ENCODE measurements at places on chromosomes 16 and 17.

GRCh38 chr17:49445591-49445990, 30.9 kb upstream of the PHB1 start:
- no peak for DNase-seq

DNA sequence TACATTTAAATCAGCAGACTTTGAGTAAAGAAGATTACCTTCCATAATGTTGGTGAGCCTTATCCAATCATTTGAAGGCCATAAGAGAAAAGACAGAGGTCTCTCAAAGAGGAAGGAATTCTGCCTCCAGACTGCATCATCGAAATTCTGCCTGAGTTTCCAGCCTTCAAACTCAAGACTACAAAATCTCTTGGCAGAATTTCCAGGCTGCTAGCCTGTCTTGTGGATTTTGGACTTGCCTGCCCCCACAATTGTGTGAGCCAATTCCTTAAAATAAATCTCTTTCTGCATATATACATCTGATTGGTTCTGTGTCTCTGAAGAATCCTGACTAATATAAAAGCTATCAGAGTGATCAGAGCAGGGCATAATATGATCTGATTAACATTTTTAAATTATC, 216.6 kb upstream of the CPHXL start:
- DNase-seq, result no peak

DNA sequence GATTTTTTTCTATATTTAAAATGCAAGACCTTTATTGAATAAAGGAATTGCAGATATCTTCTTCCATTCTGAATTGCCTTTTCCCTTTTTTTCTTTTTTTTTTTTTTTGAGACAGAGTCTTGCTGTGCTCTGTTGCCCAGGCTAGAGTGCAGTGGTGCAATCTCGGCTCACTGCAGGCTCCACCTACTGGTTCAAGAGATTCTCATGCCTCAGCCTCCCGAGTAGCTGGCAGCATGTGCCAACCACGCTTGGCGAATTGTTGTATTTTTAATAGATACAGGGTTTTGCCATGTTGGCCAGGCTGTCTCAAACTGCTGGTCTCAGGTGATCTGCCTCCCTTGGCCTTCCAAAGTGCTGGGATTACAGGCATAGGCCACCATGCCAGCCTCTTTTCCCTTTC, 151.5 kb downstream of the CEP112 start:
- no peak for DNase-seq

- no peak for DNase-seq
Measured at GRCh38 chr17:58336456-58337209, 8.0 kb upstream of the TSPOAP1 start.

DNA sequence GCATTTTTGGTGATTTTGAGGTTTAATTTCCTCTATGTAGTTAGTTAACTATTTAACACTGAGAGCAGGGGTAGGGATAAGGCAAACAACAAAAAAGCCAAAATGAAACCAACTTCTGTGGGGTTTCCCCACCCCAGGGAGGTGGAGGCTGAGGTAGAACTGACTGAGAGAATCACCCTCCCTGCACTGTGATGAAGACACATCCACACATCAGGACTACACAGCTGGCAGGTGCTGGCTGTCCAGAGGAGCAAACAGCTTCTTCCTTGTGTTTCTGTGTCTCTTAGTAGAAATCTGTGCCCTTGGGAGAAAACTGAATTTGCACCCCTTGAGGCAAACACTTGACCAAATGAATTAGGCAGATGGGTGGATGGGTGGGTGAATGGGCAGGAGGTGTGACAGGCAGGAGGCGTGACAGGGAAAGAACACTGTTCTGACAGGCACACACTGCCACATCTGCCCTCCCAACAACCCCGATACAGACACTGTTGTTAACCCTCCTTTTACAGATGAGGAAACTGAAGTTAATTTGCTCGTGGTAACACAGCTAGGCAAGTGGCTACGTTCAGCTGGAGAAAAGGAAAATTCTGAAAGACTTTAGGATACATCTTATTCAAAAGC, 62.9 kb upstream of the AMZ2 start:
- no peak for DNase-seq

GRCh38 chr16:3652373-3653195, 1.9 kb upstream of the DNASE1 start:
- no peak for DNase-seq

GRCh38 chr17:45581860-45582259, 91.3 kb upstream of the PLEKHM1 start:
- DNase-seq, result no peak

DNA sequence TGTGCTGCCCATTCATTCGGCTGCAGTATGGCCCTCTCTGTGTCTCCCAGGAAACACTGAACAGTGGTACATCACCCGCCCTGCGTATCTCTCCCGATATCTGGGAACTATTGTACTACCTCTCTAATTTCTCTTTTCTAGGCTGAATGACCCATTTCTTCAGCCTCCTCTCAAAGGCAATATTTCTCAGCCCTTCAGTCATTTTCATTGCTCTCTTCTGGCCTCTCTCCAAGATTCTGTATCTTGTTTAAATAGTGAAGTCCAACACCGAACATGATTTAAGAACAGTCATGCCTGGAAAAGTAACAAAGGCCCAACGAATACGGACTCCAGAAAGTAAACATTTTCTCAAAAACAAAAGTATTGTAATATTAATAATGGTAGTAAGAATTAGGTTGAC, 220.1 kb downstream of the ZFHX3 start:
- no peak for DNase-seq

DNA sequence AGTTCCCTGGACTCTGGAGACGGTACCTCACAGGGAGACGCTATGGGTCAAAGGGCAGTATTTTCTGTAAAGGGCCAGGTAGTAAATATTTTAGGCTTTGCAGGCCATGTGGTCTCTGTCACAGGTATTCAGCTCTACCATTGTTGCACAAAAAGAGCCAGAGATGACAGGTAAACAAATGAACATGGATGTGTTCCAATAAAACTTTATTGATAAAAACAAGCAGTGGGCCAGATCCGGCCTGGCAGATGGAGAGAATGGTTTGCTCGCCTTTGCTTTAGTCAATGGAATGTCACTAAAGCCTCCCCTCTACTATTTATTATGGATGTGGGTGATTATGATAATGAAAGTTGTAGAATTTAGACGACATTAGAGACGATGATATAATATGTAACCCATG, 8.9 kb upstream of the SLC5A11 start:
- no peak for DNase-seq

- DNase-seq, result no peak
Measured at GRCh38 chr16:65124212-65124548, 2.3 kb upstream of the CDH11 start.

DNA sequence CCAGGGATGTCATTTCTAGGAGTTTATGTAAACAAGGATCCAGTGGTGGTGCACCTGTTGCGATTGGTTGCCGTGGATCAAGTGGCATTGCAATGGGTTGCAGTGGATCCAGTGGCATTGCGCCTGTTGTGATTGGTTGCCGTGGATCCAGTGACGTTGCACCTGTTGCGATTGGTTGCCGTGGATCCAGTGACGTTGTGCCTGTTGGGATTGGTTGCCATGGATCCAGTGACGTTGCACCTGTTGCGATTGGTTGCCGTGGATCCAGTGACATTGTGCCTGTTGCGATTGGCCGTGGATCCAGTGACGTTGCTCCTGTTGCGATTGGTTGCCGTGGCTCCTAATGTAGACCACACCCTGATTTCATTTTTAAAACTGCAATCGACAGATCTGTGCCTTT, 56.2 kb upstream of the CRISPLD2 start:
- no peak for DNase-seq

DNA sequence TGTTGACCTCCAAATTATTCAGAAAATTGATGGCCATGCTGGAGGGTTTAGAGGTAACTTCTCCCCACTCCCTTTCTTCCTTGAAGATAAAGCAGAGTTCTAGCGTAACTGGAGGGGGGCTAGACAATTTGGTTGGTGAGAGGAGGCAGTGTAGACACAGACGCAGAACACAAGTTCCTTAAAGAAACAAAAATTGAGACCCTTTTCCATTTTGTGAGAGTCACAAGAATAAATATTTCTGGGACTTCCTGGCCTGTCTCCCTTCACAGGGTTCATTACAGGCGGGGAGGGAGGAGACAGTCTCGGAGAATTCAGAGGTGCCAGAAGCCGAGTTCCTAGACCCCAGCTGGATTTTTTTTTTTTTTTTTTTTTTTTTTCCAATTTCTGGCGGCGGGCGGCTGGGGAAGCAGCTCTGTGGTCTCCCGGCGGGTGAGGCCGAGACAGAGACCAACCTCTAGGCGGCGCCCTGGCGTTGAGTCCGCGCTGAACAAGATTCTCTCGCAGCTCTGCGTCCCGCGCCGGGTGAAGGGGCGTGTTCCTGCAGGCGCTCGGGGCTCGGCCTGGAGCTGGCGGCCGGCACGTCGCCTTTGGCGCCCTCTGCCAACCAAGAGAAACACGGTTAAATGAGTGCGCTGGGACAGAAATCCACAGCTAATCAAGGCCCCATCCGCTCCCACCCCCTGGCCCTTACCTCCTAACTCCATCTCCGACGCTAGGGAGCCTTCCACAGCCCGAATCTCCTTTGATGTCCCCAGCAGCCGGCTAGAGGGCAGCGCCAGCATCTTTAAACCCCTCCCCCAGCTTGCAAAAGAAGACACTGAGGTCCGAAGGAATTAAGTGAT, 10.2 kb upstream of the HOXB9 start:
- no peak for DNase-seq

DNA sequence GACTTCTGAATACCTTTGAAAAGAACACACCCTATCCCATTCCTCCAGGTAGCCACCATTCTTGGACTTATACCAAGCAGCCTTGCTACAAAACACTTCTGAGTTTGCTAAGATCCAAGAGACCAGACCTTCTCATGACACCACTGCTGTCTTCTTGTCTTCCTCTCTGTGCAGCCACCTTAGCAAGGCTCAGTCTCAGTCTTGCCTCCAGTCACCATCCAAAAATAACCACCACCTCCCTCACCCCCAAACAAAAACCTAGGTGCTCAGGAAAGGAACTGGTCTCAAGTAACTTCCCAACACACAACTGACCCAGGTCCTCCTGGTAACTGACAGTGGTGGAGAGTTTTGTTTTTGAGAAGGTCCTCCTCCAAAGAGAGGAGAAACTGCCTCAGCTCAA, 90.9 kb upstream of the CORO6 start:
- DNase-seq, result no peak

- DNase-seq, result no peak
Measured at GRCh38 chr17:41343029-41343428, 7.6 kb downstream of the KRT33A start.

Data from SW 1271 (cell line).